ENCODE measurements at places on chromosomes 5 and 9. TPM values are rescaled to one million over a fixed set of nuclear protein-coding genes. Genes with fewer than 3 reads are reported as not detected.

DNA sequence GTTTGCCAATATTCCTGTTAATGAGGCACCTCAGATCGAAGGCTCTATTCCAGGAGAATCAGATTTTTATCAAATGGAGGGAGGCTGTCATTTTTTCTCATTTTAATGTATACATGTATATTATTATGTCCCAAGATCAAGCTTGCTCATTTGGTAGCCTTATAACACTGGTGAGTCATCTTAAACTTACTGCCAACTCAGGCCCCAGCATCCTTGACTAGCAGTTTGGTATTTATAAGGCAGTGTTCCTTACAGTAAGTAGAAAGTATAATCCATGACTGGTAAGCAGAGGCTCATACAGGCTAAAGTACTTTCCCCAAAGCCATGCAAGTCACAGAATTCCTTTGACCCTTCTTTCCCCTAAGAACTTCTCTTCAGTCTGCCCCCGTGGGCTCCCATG, 90.7 kb upstream of the NR3C1 start:
- H3K4me1 ChIP-seq = no peaks in the 10 kb centered on the region
- no peak for DNase-seq
- no peak overlapping the region for H3K27ac ChIP-seq
- no peaks in the 10 kb centered on the region for H3K36me3 ChIP-seq
- H3K4me3 ChIP-seq = no peak overlapping the region

- DNase-seq = no peak
- H3K27me3 ChIP-seq = no peaks in the 10 kb centered on the region
- H3K4me1 ChIP-seq = no peaks in the 10 kb centered on the region
- no peak overlapping the region for H3K4me3 ChIP-seq
- H3K27ac ChIP-seq = no peak overlapping the region
- no peaks in the 10 kb centered on the region for H3K36me3 ChIP-seq
Observed at GRCh38 chr9:125146247-125146646, 2.9 kb upstream of the SCAI start.

- no peak overlapping the region for H3K27ac ChIP-seq
- no peaks in the 10 kb centered on the region for H3K27me3 ChIP-seq
- H3K4me3 ChIP-seq = no peak overlapping the region
- DNase-seq = no peak
- no peaks in the 10 kb centered on the region for H3K4me1 ChIP-seq
Observed at GRCh38 chr9:89544279-89544661, 46.4 kb upstream of the SEMA4D start.

The FBXL7 gene
- total RNA-seq = 12.8 TPM

The SLC34A3 gene
- total RNA-seq = not detected

The KIF20A gene
- total RNA-seq = 33.8 TPM

The EIF4E1B gene
- not detected for total RNA-seq

DNA sequence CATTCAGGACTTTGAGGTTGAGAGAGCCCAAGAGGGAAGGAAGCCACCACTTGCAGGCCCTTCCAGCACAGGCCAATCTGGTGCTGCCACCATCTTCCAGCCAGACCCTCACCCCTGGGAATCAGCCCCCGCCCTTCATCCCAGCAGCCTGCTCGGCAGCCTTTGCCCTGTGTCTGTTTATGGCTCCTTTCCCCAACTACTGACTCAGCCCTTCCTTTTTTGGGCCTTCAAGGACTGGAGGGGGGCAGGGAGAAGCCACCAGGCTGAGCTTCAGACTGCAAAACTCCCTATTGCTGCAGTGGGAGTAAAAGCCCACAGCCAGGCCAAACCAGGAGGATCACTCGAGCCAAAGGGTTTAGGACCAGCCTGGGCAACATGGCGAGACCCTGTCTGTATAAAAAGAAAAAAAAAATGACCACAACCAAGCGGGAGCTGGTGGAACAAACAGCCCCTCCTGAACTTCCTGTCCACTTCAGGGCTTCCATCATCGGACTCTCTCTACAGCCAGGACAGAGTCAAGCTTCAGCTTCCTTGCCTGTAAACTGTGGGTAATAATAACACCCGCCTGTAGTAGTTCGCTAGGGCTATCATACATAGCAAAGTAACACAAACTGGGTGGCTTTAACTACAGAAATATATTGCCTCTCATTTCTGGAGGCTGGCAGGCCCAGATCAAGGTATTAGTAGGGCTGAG, 85.9 kb upstream of the IL17B start:
- no peaks in the 10 kb centered on the region for H3K36me3 ChIP-seq
- no peak for DNase-seq
- peak overlapping the region; percentile 66 for H3K27ac ChIP-seq
- H3K4me3 ChIP-seq = no peak overlapping the region

GRCh38 chr9:1794547-1795270, 220.4 kb upstream of the SMARCA2 start:
- no peak overlapping the region for H3K27ac ChIP-seq
- H3K4me1 ChIP-seq = no peaks in the 10 kb centered on the region
- H3K4me3 ChIP-seq = no peak overlapping the region
- no peak for DNase-seq

- no peak overlapping the region for H3K4me3 ChIP-seq
- H3K4me1 ChIP-seq = no peaks in the 10 kb centered on the region
- no peaks in the 10 kb centered on the region for H3K36me3 ChIP-seq
- DNase-seq = no peak
- H3K27me3 ChIP-seq = no peaks in the 10 kb centered on the region
- H3K27ac ChIP-seq = peak overlapping the region; percentile 97
Observed at GRCh38 chr5:133967124-133967523, 1.3 kb downstream of the C5orf15 start.

All from uterus (tissue), 4 donors.